Activated gamma-delta T cell treated with Interleukin-2 at 50 U/mL for 16 hours (primary cell): ENCODE measurements at places on chromosomes 11 and 22.

- no peak for DNase-seq
Measured at GRCh38 chr11:42802201-42802899, 509.4 kb upstream of the API5 start.

DNA sequence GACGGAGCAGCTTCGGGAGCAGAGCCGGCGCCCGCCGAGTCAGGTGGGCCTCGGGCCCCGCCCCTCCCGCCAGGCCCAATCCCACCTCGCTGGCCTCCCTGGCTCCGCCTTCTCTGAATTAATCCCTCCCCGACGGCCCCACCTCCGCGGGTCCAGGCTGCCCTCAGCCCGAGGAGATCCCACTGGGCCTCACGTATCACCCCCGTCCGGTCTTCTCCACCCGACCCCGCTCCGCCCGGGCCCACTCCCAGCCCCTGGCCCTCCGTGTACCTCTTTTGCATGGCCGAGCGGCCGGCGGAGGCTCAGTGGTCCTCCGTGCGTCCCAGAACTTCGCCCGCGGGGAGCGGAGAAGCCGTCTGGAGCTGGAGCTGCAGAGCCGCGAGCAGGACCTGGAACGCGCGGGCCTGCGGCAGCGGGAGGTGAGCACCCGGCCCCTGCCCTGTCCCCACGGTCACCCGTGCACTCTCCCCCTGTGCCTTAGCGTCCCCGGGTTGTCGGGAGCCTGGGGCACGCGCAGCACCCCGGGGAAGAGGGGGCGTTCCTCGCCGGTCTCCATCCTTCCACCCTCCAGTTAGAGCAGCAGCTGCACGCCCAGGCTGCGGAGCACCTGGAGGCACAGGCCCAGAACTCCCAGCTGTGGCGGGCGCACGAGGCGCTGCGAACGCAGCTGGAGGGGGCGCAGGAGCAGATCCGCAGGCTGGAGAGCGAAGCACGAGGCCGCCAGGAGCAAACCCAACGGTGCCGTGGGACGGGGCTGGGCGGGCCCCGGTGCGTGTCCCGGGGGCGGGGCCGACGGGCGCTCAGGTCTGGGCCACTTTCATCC lies 2.2 kb upstream of the CD151 start:
- DNase-seq, result peak; percentile 66

GRCh38 chr11:41449483-41450050 lies 9.9 kb downstream of the LRRC4C start:
- no peak for DNase-seq

DNA sequence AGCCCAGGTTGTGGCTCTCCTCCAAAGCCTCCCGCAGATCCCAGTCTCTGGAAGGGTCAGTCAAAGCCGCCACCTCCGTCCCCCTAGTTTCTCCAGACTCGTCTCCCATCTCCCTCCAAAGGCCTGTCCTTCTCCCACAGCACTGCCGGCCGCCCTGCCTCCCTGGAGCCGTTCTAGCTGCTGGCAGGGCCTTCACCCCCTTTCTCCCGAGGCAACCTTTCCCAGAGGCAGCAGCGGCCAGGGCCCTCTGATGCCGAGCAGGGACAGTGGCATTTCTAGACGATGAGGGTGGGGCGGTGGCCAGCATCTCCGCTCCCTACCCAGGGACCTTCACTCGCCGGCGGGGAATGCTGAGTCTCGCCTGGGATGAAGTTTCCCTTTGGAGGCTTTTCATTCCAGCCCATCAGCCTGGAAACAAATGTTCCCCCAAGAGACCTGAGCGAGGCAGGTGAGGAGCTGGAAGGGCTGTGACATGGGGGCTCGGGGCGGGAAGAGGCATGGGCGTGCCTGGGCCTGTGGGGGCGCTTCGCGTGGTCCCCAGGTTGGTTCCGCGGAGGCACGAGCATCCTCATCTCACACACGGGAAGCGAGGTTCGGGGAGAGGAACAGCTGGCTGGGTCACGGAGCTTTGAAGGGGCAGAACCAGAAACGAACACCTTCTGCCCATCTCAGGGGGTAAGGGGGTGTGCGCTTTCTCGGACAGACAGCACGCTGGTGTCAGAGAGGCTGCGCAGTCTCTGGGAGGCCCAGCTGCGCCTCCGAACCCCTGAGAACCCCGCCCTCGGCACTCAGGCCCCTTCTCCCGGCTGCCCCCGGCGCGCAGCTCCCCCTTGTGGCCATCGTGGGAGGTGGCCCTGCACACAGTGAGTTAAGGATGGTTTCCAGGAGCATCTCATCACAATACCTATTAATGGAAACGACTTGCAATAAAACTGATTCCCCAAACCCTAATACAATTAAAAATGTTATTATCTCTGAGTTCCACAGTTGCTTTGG lies 18.1 kb upstream of the KLHL35 start:
- DNase-seq, result peak; percentile 12

DNA sequence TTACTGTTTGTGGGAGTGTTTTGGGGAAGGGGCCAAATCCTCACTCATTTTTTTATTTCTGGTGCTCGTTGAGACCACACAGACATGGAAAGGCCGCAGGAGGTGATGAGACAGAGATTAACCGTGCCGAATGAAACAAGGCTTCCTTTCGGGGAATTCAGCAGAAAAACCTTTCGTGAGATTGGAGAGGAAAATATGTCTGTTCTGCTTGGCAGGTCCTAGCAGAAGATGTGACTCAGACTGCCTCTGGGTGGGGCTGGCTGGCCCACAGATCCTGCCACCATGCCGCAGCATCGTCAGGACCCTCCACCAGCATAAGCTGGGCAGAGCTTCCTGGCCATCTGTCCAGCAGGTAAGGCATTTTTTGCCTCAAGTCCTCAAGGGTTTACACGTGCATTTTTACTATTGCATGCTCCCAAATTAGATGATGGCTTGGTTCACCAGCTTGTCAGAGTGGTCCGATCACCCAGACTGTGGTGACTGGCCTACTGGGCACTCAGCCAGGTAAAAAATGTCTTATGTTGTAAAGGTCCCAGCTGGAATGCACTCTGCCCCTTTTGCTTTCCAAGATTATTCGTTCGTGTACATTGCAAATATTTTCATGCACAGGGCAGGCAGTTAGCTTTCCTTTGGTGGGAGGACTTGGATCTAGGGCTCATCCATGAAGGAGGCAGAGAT lies 1.5 kb downstream of the DDB2 start:
- peak; percentile 45 for DNase-seq

GRCh38 chr11:94271885-94272372 lies 32.5 kb upstream of the IZUMO1R start:
- no peak for DNase-seq

DNA sequence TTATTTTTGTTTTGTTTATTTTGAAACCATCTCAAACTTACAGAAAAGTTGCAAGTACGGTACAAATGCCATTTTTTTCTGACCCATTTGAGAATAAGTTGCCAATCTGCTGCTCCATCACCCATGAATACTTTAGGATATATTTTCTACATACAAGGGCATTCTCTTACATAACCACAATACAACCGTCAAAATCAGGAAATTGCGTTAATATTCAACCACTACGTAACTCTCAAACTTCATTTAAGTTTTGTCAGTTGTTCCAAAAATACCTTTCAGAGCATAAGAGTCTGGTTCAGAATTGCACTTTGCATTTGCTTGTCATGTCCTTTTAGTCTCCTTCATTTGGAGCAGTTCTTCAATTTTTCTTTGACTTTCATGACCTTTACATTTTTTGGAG lies 194.3 kb upstream of the BDNF start:
- no peak for DNase-seq

GRCh38 chr11:65355013-65355775 lies 643 bp downstream of the TIGD3 start:
- DNase-seq, result peak; percentile 62

DNA sequence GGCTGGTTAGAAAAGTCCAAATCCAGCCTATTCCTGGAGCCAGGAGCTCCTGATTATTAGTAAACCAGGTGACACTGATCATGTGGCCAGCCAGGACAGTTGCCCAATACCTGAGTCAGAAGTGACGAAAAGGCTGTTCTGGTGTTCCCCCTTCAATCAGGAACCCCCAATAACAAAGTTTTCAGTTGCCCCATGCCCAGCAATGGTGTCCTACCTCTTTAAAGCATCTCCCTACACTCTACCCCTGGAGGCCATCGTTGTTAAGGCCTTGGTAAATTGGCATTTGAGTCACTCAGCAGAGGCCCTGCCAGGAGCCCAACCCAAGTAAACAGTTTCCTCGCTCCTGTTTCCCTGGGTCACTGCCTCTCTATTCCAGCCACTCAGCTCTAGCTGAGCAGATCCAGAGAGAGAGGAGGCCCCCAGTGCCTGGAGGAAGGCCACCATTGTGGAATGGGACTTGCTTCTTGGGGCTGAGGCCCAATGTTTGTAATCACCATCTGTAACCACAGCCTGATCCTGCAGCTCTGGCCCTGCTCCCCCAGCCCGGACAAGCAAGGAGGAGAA lies 25.0 kb downstream of the ARHGAP1 start:
- DNase-seq, result no peak

DNA sequence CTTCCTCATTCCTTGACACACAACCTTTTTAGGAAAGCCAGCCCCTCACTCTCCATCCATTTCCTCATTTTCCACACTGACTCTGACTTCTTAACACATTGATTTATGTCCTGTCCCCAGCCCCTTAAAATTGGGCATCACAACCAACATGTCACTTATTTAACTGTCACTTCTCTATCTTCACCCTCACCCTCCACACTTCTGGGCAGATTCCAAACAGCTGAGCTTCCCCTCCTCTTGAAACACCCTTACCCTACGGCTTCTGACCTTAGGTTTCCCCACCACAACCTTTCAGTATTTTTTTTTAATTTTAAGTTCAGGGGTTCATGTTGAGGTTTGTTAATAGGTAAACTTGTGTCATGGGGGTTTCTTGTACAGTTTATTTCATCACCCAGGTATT lies 696.3 kb downstream of the DLG2 start:
- no peak for DNase-seq

GRCh38 chr11:16239141-16240105 lies 116.9 kb downstream of the SOX6 start:
- no peak for DNase-seq

- no peak for DNase-seq
Measured at GRCh38 chr11:12169822-12170221, 59.4 kb downstream of the MICAL2 start.

- peak; percentile 48 for DNase-seq
Measured at GRCh38 chr11:57514538-57515331, 767 bp downstream of the SLC43A1 start.

- DNase-seq, result no peak
Measured at GRCh38 chr11:11510939-11511338, 110.9 kb downstream of the GALNT18 start.

GRCh38 chr11:61554172-61554988 lies 26.5 kb downstream of the SYT7 start:
- no peak for DNase-seq

DNA sequence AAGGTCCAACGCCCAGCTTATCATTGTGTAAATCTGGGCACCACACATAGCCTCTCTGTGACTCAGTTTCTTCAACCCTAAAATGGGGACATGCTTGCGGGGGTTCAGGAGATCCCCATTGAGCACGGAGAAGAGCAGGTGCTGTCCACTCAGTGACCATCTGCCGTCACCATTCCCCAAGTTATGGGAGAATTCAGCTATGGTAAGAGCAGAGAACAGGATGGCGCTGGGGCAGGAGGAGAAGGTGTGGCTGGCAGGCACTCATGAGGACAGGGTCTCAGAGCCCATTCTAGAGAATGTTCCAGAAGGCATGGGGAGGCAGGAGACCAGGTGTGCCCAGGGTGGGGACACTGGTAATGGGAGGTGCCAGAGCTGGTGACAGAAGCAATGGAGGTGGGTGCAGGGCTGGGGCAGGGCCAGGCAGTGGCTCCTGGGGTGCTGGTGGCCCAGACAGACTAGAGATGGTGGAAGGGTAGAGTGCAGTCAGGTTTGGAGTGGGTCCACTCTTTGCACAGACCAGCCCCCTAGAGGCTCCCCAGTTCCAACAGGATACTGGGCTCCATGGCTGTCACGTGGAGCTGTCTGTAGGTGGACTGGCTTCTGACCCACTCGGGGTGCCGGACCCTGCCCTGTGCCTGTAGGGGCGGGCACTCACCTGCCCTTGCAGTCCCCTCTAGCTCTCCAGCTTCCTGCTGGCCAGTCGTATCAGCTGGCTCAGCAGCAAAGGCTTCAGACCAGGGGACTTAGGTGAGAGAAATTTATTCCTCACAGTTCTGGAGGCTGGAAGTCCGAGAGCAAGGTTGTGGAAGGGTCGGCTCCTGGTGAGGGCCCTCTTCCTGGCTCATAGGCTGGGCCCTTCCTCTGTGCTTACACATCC lies 84.7 kb downstream of the CDKN1C start:
- no peak for DNase-seq

DNA sequence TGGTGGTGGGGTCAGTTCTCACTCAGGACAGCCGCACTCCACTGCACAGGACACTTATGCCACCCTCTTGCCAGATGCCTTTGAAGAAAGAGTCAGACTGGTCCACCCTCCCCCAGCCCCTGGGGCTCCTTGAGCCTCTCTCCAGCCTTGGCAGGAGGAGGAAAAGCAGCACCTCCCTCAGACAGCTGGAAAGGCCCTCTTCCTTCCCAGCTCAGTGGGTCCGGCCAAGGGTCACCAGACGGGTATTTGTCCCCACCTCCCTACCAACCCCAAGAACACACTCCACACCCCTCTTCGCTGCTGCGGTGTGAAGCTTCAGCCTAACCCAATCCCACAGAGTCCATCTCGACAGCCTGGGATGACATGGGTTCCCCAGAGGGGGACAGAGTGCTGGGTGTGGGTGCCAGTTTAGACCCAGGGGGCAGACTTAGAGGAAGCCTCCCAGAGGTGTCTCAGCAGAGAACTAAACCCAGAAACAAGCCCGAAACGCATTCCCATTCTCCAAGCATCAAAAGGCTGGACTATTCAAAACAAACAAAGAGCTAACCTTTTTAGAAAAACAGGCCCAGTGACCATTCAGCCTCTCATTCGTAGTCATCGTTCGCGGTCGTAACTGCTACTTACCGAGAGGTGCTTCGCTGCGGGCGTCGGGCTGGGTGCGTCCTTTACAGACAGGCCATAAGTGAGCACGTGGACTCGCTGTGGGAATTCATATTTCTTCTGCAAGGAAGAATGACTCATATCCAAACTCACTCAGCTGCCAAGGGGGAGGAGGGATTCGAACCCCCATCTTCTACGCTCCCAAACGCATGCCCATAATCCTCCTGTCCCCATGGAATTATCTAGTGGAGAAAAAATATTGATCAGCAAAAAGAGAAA lies 57.5 kb upstream of the ANO1 start:
- DNase-seq, result no peak

GRCh38 chr11:60370811-60371298 lies 7.5 kb upstream of the MS4A7 start:
- no peak for DNase-seq

- no peak for DNase-seq
Measured at GRCh38 chr11:34313099-34313517, 44.7 kb downstream of the ABTB2 start.

- DNase-seq, result peak; percentile 33
Measured at GRCh38 chr22:49600891-49601431, 226.7 kb downstream of the BRD1 start.

- no peak for DNase-seq
Measured at GRCh38 chr11:133925756-133926155, 31.0 kb downstream of the IGSF9B start.

DNA sequence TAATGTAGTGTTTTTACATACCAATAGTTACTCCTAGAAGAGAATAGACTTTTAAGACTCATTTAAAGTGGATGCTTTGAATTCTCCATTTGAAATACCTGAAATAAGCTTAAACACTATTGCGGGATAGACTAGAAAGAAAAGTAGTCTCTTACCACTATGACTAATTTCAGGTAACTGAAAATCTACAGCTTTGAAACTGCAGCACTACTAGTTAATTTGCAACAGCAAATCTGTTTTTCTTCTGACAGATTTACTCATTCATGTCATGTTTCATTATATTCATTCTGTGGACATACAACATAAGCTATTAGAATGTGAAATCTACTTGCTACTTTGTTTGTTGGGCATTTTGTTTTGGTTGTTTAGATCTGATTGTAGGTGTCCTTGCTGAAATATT lies 153.6 kb downstream of the MAML2 start:
- DNase-seq, result no peak
